Stimulated activated CD4-positive, alpha-beta T cell treated with anti-CD3 and anti-CD28 coated beads, Interleukin-2, amount 100 ng/mL, for 48 hours (primary cell): ENCODE measurements at places on chromosomes 11 and 22.

DNA sequence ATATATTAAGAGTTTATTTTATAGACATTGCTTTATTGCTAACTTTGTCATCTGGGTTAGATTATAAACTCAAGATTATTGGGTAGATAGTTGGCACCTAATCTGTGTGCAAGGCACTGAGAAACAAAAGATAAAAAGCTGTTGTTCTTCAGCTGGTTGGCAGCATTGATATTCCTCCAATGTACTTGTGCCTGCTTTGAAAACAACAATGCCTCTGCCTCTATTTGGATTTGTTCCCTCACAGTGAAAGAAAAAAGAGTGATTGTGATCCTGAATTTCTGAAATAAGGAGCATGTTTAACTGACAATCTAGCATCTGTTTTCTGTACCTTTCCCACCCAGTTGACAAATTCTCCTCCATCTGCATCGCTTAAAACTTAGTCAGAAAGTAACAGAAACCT lies 98.3 kb downstream of the TYR start:
- no peak for DNase-seq

DNA sequence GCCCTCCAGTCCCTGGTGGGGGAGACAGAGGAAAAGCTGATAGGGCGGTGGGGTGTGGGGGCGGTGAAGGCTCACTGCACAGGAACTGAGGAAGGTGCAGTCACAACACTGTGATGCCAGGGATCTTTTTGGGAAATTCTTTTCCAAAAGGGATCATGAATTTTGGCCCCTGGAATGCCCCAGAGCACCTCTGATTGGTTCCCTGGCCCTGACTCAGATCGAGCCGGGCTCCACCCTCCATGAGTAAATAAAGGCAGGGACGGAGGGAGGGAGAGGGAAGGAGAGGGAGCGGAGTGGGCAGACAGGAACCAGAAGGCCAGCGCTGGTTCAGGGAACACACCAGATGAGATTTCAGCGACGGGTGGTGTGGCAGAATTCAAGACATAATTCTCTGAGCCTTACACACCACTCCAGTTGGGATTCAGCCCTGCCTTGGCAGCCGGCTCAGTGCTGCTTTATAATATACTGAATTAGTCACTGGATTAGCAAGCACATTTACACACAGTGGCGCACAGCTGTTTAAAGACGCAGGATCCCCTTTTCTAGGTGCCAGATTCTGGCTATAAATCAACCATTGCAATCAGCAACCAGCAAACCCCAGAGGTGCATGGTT lies 80.3 kb downstream of the ETS1 start:
- DNase-seq: no peak

- DNase-seq: no peak
These were observed 10.3 kb upstream of the NAP1L4 start for GRCh38 chr11:3002351-3002861.

DNA sequence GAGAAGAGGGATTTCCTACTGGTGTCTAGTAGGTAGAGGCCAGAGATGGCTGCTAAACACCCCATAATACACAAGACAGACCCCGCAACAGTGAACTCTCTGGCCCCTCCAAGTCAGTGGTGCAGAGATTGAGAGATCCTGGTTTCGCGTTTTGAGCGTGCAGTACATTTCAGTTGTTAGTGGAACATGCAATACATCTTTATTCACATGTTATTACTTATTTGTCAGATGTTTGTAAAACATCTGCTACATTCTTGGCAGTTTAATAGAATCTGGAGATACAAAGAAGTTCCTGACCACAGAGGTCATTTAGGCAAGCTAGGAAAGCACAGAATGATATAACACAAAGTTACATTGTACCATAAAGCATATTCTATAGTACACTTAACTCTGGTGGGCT lies 41.5 kb downstream of the ST3GAL4 start:
- no peak for DNase-seq

GRCh38 chr11:122253589-122254231 lies 137.7 kb upstream of the BLID start:
- no peak for DNase-seq

GRCh38 chr22:47558828-47559700 lies 796.6 kb downstream of the TBC1D22A start:
- no peak for DNase-seq

DNA sequence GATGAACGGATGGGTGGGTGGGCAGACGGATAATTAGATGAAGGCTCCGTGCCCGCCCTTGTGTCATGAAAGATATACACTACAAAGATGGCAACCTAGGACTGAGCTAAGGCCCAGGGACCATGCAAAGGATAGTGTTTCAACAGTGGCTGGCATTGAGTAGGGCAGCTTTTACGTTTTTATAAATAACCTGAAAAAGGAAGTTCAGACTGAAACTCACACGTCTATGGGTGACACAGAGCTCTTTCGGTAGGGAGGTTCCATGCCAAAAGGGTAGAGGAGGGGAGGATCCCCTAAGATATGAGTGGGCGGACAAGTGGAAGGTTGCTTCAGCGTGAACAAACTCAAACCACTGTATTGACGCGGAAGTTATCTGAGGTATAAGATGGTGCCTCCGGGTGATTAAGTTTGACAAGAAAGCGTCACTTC lies 90.5 kb downstream of the UBASH3B start:
- DNase-seq: peak; percentile 51

DNA sequence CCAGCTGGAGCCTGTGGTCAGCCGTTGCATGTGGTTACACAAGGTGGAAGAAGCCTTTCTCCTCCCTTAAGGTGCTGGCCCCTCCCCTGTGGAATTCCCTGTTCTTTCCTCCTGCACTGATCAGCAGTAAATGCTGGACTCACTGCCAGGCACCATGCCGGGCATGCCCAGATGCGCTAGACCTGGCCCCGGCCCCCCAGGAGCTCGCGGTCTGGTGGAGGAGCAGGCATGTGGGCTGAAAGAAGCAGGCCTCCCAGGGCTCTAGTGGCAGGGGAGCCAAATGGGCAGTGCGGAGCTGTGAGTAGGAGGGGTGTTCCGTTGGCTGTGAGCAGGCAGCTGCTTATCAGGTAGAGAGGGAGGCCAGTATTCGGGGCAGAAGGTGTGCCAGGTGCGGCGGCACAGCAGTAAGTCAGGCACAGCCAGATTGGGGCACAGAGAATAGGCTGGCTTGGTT lies 10.2 kb downstream of the DGKZ start:
- DNase-seq: no peak

DNA sequence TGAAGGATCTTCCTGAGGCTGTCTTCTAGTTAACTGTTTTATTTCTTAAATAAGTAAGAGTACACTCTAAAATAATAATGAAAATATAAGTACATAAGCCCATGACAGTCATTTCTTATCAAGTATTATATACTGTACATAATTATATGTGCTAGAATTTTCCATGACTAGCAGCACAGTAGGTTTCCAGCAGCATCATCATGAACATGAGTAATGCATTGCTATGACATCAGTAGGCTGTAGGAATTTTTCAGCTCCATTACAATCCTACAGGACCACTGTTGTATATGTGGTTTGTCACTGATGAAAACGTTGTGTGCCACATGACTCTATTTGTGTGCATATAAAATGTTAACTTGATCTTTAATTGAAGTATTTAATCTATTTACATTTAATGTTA lies 22.0 kb downstream of the ZNF202 start:
- no peak for DNase-seq

DNA sequence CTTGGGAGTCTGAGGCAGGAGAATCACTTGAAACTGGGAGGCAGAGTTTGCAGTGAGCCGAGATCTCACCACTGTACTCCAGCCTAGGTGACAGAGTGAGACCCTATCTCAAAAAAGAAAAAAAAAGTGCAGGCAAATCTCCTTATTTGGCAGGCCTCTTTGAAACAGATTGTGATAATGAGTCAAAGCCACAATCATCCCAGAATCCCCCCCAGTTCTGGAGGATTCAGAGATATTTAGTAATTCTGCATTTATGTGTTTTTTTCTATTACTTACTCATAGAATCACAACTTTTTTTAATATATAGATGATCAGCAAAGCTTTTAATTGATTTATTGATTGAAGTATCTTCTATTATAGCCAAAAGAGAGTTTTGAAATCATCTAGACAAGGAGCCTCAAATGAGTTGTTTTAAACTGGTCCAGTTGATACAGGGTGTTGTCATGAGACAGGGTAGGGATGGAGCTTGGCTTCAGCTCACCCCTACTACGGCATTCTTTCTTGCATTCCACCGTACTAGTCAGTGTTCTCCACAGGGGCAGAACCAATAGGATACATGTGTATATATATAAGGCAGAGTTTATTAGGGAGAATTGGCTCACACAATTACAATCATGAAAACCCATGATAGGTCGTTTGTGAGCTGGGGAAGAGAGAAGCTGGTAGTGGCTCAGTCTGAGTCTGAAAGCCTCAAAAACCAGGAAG lies 39.3 kb upstream of the SORL1 start:
- no peak for DNase-seq

GRCh38 chr11:12963792-12964536 lies 45.2 kb upstream of the RASSF10 start:
- DNase-seq: peak; percentile 58

GRCh38 chr11:10439351-10439750 lies 15.7 kb upstream of the AMPD3 start:
- DNase-seq: no peak
